ENCODE measurements at places on chromosomes 12 and 14.

- DNase-seq = no peak
Observed at GRCh38 chr12:57175428-57176138, 28.2 kb upstream of the LRP1-AS start.

GRCh38 chr12:49664591-49665239 is 41.4 kb downstream of the PRPF40B start:
- no peak for DNase-seq

DNA sequence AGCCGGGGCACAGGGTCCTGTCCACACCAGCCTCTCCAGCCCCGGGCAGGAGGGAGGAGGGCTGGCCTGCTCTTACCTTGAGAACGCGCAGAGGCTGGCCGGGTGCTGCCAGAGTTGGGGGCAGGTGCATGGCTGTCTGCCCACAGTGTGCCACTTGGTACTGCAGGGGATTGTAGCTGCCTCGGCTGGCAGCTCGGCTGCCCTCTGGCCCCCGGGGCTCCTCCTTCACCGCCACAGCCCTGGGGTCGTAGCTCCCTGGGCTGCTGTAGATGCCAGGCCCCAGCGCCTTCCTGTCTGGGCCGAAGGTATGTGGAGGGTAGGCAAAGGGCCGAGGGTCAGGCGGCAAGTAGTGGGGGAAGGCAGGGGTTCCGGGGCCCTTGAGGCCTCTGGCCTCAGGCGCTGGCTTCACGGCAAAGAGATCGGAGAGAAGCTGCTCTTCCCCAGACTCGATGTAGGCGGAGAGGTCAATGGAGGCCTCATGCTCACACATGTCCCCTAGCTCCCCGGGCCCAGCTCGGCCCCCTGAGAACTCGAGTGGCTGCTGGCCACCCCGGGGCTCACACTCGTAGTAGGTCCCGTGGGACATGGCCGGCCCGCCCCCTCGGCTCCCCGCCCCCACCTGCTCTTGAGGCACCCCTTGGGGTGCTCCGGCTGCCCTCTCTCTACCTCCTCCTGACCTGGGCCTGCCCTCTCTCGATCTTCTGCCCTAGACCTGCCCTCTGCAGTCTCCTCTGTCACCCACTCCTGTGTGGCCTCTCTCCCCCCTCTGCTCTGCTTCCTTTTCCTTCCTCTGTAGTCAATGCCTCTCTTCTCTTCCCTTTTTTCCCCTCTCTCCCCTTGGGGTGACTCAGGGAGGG is at the start of gene CEBPE:
Gene CEBPE (minus strand): TSS at position 750 of the 857 bp plus-strand sequence. CDS start 164 bp downstream, at position 586.
- DNase-seq = no peak

GRCh38 chr12:1280059-1280458 is 289.0 kb downstream of the ERC1 start:
- no peak for DNase-seq

GRCh38 chr14:51014086-51014485 is 69.8 kb upstream of the PYGL start:
- no peak for DNase-seq

- DNase-seq = no peak
Observed at GRCh38 chr12:42017051-42017450, 127.6 kb downstream of the GXYLT1 start.

DNA sequence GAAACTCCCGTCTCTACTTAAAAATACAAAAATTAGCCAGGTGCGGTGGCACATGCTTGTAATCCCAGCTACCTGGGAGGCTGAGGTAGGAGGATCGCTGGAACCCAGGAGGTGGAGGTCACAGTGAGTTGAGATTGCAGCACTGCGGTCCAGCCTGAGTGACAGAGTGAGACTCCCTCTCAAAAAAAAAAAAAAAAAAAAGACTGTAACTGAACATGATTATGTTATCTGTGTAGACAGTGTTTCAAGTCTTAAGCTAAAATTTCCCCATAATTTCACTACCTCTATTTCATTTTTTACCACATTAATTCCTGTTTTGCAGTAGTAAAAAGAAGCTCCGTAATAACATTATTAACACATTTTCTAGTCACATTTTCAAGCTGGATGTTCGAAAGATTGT is 5.4 kb downstream of the PLBD1 start:
- no peak for DNase-seq

- DNase-seq = no peak
Observed at GRCh38 chr12:5222011-5222461, 178.4 kb downstream of the KCNA5 start.

DNA sequence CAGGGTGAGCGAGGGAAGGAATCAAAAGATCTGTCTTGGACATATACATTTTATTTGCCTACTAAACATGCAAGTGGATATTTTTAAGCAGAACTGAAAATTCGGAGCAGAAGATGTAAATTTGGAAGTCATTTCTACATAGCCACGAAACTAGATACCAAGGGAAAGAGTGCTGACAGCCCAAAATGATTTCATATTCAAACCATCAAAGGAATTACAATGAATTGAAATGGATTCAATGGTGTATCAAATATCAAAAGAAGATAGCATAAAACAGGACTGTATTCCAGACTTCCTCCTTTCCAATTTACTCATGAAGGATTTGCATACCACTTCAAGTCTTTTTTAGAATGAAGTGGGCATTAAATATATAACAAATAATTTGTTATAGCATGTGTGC is 313.5 kb upstream of the KITLG start:
- no peak for DNase-seq

- no peak for DNase-seq
Observed at GRCh38 chr12:84702001-84702400, 210.6 kb downstream of the SLC6A15 start.

DNA sequence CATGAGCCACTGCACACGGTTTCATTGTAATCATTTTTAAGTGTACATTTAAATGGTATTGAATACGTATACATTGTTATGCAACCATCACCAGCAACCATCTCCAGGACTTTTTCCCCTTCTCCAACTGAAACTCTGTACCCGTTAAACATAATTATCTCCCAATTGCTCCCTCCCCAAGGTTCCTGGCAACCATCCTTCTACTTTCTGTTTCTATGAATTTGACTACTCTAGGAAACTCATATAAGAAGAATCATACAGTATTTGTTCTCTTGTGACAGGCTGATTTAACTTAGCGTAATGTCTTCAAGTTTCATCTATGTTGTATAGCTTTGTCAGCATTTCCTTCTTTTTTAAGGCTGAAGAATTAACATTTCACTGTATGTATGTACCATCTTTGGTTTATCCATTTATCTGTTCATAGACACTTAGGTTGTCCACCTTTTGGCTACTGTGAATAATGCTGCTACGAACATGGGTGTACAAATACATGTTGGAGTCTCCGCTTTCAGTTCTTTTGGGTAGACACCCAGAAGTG is 223.1 kb downstream of the EFCAB11 start:
- no peak for DNase-seq

- no peak for DNase-seq
Observed at GRCh38 chr12:51177897-51178296, 5.0 kb upstream of the TFCP2 start.

- DNase-seq = peak; percentile 8
Observed at GRCh38 chr12:44015333-44015941, 179.6 kb downstream of the TMEM117 start.

DNA sequence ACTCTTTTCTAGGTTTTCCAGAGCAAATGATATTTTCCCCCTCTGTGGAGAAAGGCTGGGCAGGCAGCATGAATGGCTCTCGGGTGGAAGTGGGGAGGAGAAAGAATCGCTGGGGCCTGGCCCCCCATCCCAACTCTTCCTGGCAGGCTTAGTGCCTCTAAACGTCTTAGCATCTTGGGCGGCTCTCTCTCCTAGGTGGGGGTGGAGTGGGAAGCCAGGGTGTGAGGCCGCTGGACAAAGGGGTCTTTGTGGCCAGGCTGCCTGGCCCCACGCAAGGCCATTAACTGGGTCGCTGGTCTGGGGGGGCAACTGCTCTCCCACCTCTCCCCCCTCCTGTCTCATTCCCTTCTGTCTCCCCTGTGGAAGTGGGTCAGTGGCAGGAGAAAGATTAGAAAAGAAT is 4.7 kb downstream of the LRP1-AS start:
- no peak for DNase-seq
